Smooth muscle cell of the coronary artery (primary cell): ENCODE measurements at places on chromosomes 3 and 15. TPM values are rescaled to one million over a fixed set of nuclear protein-coding genes. Genes with fewer than 3 reads are reported as not detected.

The CHRNA7 gene
- 0.23 and 0.83 TPM in 2 replicates for total RNA-seq

The PRR23C gene
- total RNA-seq: not detected in 2 replicates

The GOLGA6L7 gene
- not detected in 2 replicates for total RNA-seq

The TLR9 gene
- under 0.01 TPM in 1 of 2 replicates, not detected in the other for total RNA-seq

The GPR87 gene
- not detected in 2 replicates for total RNA-seq

The AADACL2 gene
- total RNA-seq: not detected in 2 replicates

The PRSS50 gene
- not detected in 2 replicates for total RNA-seq

The TBC1D23 gene
- total RNA-seq: 51.1 and 53.5 TPM in 2 replicates

The SEMA4B gene
- total RNA-seq: 15.6 and 25.9 TPM in 2 replicates

The A4GNT gene
- total RNA-seq: not detected in 2 replicates

The CLDND1 gene
- 56.7 and 59.7 TPM in 2 replicates for total RNA-seq

The RAD51 gene
- 0.70 and 3.2 TPM in 2 replicates for total RNA-seq

The CP gene
- total RNA-seq: 0.38 and 30.1 TPM in 2 replicates

The SLC41A3 gene
- 38.3 and 39.5 TPM in 2 replicates for total RNA-seq

The RHOV gene
- total RNA-seq: under 0.01 TPM in 1 of 2 replicates, not detected in the other

The STT3B gene
- 74.2 and 143 TPM in 2 replicates for total RNA-seq

The TM4SF18 gene
- total RNA-seq: 0.15 and 2.5 TPM in 2 replicates

The HRG gene
- not detected in 2 replicates for total RNA-seq

The C2CD4A gene
- total RNA-seq: 0.98 TPM in 1 of 2 replicates, not detected in the other

The BOC gene
- 0.38 and 19.7 TPM in 2 replicates for total RNA-seq

The NAALADL2 gene
- 2.0 and 7.8 TPM in 2 replicates for total RNA-seq

The LPP gene
- 22.9 and 33.3 TPM in 2 replicates for total RNA-seq

The IQCF6 gene
- total RNA-seq: not detected in 2 replicates

The IL17RC gene
- total RNA-seq: 20.9 and 21.8 TPM in 2 replicates

The FAM43A gene
- 9.8 and 37.3 TPM in 2 replicates for total RNA-seq

The ELL3 gene
- total RNA-seq: 3.5 and 13.6 TPM in 2 replicates

The PLIN1 gene
- under 0.01 and 0.15 TPM in 2 replicates for total RNA-seq

The CCDC33 gene
- 0.60 TPM in 1 of 2 replicates, not detected in the other for total RNA-seq

The CADM2 gene
- total RNA-seq: not detected in 2 replicates

The SLC6A11 gene
- under 0.01 TPM in 1 of 2 replicates, not detected in the other for total RNA-seq

The STRIT1 gene
- not detected in 2 replicates for total RNA-seq

The IGSF11 gene
- 0.08 and 0.12 TPM in 2 replicates for total RNA-seq

The C3orf52 gene
- total RNA-seq: 1.2 and 6.2 TPM in 2 replicates

The EXD1 gene
- total RNA-seq: not detected in 2 replicates

The CHCHD6 gene
- 11.1 and 20.3 TPM in 2 replicates for total RNA-seq

The ACTR8 gene
- total RNA-seq: 34.7 and 61.8 TPM in 2 replicates

The RGMA gene
- 0.75 and 3.2 TPM in 2 replicates for total RNA-seq

The PSMD2 gene
- total RNA-seq: 574 and 714 TPM in 2 replicates

The PCSK6 gene
- total RNA-seq: 3.4 and 11.7 TPM in 2 replicates

The ADAM10 gene
- 199 and 272 TPM in 2 replicates for total RNA-seq

The RBMS3 gene
- 44.9 and 77.3 TPM in 2 replicates for total RNA-seq

The DAZL gene
- total RNA-seq: not detected in 2 replicates

The ISLR gene
- 44.8 and 87.3 TPM in 2 replicates for total RNA-seq

The CKMT1A gene
- not detected in 2 replicates for total RNA-seq

The STARD5 gene
- 11.9 and 24.1 TPM in 2 replicates for total RNA-seq

The PLCH1 gene
- under 0.01 TPM in 1 of 2 replicates, not detected in the other for total RNA-seq

The C3orf85 gene
- total RNA-seq: not detected in 2 replicates
